ENCODE measurements at places on chromosomes 6 and 20.

GRCh38 chr6:92820601-92821000, 598.8 kb downstream of the EPHA7 start:
- no peak for DNase-seq

GRCh38 chr20:3590164-3590563, 73.0 kb downstream of the GFRA4 start:
- no peak for DNase-seq

DNA sequence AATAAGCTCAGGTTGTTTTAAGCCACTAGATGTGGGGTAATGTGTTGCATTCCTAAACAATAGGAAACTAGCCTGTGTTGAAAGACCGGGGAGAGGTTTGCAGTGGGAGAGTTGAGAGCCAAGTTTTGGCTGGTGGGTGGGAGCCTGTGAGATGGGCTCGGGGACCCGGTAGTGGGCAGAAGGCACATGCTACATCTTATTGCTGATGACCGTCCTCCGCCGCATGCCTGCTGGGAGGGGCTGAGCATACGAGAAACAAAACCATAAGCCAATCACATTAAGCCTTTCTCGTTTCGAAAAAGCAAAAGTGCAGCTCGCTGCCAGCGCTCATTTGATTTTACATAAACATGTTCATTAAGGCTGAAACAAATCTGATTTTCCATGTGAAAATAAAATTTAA, 57.4 kb upstream of the MPC1 start:
- no peak for DNase-seq

DNA sequence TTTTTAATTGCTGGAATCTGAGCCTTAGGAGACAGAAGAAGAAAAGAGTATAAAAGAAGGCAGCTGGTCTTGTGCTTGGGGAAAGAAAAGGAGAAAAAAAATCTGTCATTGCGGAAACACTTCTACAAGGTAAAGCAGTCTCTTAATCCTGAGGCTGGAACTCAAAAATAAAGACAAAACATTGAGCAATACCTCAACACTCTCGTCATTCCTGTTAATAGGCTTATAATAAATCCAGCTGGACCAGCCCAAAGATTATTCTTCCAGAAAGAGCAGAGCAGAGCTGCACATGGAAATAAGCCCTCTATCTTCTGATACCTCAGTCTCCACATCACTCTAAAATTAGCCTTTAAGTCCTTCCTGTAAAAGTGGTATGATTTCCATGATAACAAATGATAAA, 62.0 kb upstream of the HIVEP1 start:
- DNase-seq, result no peak

DNA sequence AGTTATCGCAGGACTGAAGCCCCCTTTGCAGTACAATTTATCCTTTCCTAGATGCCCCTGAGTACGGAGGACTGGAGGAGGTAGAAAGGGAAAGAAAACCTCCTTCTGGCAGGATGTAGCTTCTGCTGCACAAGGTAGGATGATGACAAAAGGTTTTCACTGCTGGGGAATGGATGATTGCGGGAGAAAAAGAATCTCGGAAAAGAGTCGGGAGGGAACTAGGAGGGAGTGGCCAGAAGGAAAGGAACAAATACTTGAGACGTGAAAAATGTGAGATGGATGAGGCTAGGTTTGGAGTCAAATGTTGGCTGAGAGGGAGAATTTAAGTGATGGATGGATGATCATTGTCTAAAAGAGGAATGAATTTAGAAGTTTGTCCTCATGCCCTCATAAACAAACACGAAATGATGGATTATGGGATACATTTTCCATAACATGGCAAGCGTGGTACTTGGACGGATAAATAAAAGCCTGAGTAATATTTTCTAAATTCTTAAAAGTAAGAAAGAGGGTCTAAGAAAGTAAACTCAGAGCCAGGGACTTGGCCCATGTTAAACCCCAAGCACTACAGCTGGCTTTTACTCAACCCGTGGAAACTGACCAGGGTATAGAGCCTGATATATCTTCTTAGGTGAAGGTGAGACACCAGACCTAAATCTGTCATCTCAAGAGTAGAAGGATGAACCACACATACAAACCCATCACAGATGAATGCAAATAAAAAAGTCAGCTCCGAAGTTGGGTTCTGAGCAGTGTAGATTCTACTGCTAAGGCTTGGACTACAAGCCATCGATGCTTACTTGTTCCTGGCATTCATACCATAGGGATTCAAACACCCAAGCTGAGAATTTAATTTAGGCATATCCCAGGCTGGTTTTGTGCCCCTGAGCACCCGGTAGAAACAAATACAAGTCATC, 72.4 kb downstream of the HFE start:
- DNase-seq, result no peak

DNA sequence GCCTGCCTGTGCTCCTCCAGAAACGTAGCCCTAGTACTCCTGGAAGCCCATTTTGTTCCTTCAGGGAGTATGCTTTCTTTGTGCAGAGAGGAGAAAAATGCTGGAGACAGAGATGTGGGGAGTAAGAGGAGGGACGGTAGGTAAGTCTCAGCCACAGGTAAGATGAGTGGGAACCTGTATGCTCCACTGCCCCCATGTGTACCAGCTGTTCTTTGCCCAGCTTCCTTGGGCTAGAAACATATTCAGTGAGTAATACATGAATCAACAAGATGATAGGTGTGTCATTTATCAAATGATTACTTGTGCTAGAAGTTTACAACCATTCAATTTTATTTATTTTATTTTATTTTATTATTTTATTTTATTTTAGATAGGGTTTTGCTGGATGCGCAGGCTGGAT, 13.6 kb upstream of the CEP85L start:
- no peak for DNase-seq

- no peak for DNase-seq
Measured at GRCh38 chr20:24701668-24702067, 232.2 kb downstream of the SYNDIG1 start.

GRCh38 chr6:43623880-43624785, 4.9 kb downstream of the GTPBP2 start:
- no peak for DNase-seq

GRCh38 chr20:20477444-20478041, 109.6 kb downstream of the INSM1 start:
- DNase-seq, result no peak

- DNase-seq, result no peak
Measured at GRCh38 chr6:130937942-130938604, 110.9 kb downstream of the SMLR1 start.

GRCh38 chr6:56864171-56864616, 90.7 kb upstream of the BEND6 start:
- no peak for DNase-seq

- DNase-seq, result no peak
Measured at GRCh38 chr6:100809346-100809745, 71.8 kb downstream of the ASCC3 start.

GRCh38 chr20:49964964-49965780, 17.6 kb upstream of the SNAI1 start:
- no peak for DNase-seq

- DNase-seq, result no peak
Measured at GRCh38 chr6:137731960-137732616, 135.0 kb upstream of the TNFAIP3 start.

All from activated naive CD4-positive, alpha-beta T cell (primary cell).